ENCODE measurements at places on chromosomes 1 and 21.
A peak's percentile ranks its signal among the peaks of the same experiment; 100 is the strongest.

DNA sequence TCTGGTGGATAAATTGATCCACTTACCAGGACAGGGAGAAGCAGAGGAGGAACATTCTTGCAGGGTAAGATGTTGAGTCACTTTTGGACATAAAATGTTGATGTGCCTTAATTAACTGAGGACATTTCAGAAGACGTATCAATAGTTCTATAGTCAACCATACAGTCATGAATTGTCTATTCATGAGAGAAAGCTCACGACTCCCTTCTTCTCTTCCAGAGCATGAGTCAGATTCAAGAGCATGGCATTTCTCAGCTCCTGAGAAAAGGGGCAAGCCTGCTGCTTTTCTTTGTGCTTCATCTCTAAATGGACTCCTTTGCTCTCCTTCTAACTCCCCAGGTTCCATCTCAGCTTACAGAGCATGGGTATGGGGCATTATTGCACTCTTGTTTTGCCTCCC, 55.7 kb downstream of the ADGRL4 start:
- no peak for DNase-seq

GRCh38 chr1:236072001-236072400, 7.1 kb upstream of the NID1 start:
- no peak for DNase-seq

DNA sequence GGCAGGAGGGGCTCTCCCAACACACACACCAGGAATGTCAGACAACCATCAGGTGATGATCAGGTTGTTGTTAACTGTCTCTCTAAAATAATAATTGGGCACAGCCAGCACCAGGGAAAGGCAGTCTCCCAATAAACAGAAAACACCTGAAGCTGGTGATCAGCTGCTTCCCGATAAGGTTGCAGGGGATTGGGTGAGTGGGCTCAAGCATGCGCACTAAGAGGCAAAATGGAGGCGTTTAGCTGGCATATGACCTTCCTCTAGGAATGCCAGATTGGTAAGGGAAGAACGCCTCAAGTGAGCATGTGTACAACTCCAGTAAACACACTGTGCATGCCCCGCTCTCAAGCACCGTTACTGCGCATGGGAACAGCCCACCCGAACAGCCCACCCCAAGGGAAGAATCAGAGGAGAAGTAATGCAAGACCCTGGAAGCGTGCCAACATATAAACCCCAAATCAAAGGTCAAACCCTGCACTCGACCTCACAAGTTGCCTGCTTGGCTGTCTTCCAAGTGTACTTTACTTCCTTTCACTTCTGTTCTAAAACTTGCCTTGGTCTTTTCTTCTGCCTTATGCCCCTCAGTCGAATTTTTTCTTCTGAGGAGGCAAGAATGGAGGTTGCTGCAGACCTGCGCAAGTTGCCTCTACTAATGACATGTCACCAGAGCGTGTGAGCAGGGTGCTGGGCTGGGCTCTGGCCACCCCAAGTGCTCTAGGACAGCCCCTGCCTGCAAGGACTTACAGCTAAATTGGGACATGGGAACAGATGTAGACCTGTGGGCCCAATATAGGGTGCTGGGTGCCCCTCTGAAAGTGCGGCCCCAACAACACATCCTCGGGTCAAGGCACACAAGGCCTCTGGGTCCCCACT, 200.8 kb downstream of the RHOU start:
- DNase-seq, result no peak

GRCh38 chr1:6425658-6426057, 1.1 kb downstream of the ESPN start:
- DNase-seq, result no peak

DNA sequence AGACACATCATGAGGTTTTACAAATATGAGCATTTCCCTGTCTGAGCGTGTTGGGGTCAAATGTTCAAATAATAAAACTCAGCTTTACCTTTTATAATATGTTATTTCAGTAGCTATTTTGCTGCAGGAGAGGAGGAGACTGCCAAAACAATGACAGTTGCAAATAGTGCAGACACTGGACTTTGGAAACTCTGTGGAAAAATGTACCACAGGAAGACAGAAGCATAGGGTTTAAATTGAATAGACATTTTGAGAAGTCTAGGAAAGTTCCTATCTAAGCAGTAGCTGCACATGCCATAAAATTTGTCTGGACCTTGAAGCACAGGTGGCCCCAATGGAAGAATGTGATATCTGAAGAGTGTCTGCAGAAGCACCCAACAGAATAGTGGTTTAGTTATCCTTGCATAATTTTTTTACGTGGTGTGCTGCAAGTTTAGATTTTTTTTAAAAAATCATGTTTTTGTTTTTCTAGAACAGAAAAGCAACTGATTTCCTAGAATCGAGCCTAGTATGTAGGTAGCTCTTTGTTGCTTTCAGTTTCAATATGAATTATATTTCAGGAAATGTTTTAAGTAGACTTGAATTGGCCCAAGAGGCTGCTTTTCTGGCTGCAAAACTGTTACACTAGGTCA, 14.0 kb upstream of the GBP5 start:
- no peak for DNase-seq

DNA sequence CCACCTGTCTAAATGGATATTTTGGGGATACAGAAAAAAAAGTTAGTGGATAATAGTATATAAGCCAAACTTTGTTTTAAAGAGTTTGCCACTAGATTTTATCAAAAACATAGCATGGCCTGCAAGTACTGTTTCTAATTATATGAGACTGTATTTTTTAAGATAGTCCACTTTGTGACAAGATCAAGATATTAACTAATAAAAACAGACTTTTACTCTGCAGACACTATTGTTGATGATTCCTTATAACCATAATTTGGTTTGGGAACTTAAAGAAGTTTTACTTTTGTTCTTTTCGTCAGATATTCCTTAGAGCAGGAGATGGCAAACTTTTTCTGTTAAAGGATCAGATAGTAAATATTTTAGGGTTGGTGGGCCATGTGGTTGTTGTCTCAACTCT, 36.4 kb downstream of the SMG7 start:
- no peak for DNase-seq

DNA sequence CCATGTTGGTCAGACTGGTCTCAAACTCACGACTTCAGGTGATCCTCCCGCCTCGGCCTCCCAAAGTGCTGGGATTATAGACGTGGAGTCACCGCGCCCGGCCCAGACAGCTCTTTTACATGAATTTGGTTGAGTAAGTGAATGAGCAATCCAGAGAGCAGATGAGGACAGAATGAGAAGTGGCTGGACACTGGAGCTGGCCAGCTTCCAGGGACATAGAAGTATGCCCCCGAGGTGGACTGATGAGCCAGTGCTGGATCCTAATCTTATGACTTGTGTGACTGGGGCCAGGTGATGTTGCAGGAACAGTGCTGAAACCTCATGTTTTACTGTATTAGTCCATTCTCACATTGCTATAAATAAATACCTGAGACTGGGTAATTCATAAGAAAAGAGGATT, 35.9 kb upstream of the KANK4 start:
- DNase-seq, result peak; percentile 30

Data from EH (cell line).